ENCODE measurements at places on chromosomes 6 and 20.

- ATAC-seq, result no peak
Measured at GRCh38 chr6:16781348-16782169, 20.3 kb upstream of the ATXN1 start.

GRCh38 chr6:155142168-155143028, 121.4 kb upstream of the CLDN20 start:
- ATAC-seq, result no peak

DNA sequence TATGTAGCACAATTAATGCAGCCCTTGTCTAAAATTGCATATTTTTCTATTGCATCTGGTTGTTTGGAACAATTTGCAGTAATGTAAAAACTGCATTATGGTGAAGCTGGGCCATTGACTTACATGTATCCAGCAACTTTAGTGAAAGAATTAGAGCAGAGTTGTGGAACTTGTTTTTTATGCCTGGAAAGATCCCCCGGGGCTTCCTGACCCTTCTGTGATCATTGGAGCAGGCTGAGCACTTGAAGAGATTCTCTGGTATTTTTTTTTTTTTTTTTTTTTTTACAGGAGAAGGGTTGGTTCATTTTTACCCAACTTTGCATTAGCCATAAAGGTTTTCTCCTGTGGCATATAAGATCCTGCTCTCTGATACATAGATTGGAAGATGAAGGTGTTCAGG, 45.0 kb downstream of the LIN28B start:
- no peak for ATAC-seq

DNA sequence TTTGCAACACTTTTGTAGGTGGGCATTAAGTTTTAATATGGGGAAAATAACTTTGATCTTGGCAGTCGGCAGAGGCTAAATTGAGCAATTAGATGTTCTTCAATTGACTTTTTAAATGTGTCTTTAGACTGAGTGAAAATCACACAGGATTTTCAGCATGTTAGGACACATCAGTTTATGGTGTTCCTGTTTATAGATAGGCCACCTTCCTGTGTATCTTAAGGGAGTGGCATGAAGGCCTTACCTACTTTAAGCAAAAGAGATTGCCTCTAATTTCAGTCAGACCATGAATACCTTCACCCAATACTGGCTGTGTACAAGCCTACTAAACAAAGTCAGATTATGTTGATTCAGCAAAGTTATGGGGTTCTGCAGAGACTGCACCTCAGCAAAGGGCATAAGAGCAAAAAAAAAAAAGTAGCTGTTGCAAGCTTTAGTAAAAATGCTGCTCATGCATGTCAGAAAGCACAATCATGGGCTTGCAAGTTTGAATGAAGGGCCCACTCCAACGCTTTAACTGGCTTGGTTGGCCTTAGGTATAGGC, 848.4 kb downstream of the PHF3 start:
- no peak for ATAC-seq

- no peak for ATAC-seq
Measured at GRCh38 chr6:155315516-155315871, 1.2 kb upstream of the TFB1M start.

- ATAC-seq, result no peak
Measured at GRCh38 chr6:97726378-97726777, 443.4 kb upstream of the MMS22L start.

GRCh38 chr6:134176264-134176975, 124.0 kb upstream of the SLC2A12 start:
- ATAC-seq, result no peak

GRCh38 chr20:21393166-21393565, 4.2 kb downstream of the NKX2-4 start:
- ATAC-seq, result no peak

DNA sequence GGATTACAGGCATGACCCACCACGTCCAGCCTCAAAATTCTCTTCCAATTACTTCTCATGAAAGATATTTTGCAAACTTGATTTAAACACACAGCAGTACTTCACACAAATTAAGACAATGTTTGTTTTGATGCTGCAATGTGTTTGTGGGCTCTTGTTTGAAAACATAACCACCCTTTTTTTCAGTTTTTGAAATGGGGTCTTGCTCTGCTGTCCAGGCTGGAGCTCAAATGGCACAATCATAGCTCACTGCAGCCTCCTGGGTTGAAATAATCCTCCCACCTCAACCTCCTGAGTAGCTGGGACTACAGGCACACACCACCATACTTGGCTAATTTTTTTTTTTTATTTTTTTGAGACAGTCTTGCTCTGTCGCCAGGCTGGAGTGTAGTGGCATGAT, 31.0 kb downstream of the STAU1 start:
- ATAC-seq, result no peak

- peak; percentile 30 for ATAC-seq
Measured at GRCh38 chr20:2692886-2693285, 306 bp downstream of the EBF4 start.

DNA sequence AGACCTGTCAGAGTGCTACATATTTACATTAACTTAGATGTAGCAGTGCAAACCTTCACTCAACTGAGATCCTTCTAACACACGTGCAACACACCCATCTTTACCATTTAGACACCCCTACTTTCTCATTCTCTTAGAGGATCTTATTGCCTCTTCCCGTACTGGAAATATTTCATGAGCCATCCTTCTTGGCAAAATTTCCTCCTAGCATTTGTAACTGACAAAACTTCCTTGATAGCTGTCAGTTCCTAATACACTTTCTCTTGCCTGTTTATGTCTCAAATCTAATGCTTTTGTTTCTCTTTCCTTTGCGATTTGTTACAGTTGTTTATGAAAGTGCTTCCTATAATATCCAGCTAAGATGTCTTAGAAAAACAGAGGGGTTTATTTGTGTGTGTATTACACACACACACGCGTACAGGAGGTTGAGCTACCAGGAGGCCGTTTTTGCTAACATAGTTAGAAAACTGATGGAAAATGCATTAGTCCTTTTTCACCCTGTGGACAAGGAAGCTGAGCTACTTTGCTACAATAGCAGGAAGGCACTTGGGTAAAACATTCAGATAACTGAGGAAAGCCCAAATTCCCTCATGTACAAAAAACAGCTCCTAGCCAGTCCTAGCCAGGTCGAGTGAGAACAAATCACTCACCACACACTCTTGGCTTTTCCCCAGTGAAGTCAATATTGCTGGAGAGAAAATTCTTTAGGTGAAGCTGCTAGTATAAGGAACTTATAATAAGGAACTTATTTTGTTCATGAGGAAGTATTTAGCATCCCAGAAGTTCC, 153.6 kb downstream of the NFATC2 start:
- ATAC-seq, result no peak

DNA sequence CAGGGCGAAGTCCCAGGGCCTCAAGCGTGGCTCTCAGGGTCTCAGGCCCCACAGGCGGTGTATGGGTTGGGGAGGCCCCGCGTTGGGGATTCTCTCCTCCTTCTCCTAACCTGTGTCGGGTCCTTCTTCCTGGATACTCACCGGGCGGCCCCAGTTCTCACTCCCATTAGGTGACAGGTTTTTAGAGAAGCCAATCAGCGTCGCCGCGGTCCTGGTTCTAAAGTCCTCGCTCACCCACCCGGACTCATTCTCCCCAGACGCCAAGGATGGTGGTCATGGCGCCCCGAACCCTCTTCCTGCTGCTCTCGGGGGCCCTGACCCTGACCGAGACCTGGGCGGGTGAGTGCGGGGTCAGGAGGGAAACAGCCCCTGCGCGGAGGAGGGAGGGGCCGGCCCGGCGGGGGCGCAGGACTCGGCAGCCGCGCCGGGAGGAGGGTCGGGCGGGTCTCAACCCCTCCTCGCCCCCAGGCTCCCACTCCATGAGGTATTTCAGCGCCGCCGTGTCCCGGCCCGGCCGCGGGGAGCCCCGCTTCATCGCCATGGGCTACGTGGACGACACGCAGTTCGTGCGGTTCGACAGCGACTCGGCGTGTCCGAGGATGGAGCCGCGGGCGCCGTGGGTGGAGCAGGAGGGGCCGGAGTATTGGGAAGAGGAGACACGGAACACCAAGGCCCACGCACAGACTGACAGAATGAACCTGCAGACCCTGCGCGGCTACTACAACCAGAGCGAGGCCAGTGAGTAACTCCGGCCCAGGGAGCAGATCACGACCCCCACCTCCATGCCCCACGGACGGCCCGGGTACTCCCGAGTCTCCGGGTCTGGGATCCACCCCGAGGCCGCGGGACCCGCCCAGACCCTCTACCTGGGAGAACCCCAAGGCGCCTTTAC, at the start of gene HLA-G:
HLA-G (plus strand) TSS at position 247 of the 892 bp plus-strand sequence; CDS start at position 267, 20 bp downstream.
- no peak for ATAC-seq

DNA sequence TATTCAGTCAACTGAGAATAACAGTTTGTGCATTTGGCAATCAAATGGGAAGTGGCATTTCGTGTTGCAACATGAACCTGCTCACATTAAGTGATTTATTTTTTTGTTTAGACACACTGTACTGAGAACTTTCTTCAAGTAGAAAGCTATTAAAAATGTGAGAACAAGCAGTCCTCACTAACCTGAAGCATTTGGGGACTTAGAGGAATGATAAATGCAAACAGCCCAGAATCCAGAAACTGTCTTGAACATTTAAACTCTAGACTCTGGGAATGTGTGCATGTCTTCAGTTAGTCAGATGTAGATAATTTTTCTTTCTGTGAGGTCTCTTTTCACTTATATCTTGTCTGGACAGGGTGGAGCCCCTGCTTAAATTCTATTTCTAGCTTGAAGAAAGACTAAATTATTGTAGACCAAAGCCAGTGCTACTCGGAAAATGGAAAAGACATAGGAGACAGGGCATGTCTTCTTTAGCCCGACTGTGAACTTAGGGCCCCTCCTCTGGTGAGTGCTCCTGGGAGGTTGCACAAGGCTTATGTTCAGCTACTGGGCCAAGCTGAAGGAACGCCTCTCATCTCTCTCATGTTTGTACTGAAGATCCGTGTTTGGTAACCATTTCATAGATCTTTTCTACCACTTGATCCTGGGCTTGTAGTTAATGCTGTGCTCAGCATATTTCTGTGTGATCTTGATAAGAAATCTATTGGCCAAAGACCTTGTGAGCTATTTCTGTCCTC, 70.1 kb downstream of the SLX4IP start:
- ATAC-seq, result peak; percentile 91

DNA sequence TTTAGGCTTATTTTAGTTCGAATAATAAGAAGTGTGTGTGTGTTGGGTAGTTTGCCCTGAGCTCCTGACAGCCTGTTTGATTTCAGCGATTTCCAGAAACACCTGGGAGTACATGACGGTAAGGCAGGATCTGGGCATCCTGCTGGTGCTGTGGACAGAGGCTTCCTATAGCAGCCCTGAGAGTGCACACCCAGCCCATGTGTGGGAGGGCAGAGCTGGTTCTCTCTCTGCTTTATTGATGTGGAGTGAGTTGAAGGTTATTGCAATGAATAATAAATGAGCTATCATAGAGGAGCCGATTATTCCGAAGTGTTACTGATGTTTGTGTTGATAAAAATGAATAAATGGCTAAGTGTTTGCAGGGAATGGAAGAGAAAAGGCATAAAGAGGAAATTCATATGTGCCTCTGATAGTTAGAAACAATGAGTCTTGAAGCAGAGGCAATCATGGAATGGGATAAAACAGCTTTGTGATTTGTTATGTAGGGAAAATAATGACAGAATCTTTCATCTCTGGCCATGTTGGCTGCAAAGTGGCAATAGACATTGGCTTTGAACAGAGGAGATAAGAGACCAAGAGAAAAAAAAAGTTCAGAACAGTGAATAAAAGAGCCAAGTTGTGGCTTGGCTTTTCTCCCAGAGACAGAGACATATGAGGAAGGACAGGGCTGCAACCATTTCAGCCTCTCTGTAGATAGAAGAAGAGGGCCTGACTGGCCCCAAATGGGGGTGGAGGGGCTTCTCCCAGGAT, 166.2 kb upstream of the CHD6 start:
- ATAC-seq, result no peak

- no peak for ATAC-seq
Measured at GRCh38 chr20:17024513-17025119, 202.2 kb upstream of the PCSK2 start.

GRCh38 chr6:141464490-141464889, 668.2 kb upstream of the GJE1 start:
- ATAC-seq, result peak; percentile 28

DNA sequence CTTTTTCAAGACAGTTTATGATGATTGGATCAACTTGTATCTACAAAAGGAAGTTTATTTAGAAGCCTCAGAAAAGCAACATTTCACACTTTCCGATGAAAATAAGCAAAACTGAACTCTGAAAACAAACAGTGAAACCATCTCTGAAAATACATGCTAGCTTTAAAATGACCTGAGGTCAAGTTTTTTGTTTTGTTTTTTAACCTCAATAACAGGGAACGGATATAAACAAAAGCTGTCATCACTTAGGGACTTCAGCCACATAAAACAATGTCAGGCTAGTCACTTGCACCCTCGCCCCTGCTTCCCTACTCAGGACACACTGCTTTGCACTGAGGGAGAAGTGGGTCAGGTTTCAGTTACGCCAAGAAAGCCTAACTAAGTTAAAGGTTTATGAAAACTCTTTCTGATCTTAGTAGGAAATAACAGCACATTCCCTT, 11.6 kb downstream of the BACH2 start:
- no peak for ATAC-seq

DNA sequence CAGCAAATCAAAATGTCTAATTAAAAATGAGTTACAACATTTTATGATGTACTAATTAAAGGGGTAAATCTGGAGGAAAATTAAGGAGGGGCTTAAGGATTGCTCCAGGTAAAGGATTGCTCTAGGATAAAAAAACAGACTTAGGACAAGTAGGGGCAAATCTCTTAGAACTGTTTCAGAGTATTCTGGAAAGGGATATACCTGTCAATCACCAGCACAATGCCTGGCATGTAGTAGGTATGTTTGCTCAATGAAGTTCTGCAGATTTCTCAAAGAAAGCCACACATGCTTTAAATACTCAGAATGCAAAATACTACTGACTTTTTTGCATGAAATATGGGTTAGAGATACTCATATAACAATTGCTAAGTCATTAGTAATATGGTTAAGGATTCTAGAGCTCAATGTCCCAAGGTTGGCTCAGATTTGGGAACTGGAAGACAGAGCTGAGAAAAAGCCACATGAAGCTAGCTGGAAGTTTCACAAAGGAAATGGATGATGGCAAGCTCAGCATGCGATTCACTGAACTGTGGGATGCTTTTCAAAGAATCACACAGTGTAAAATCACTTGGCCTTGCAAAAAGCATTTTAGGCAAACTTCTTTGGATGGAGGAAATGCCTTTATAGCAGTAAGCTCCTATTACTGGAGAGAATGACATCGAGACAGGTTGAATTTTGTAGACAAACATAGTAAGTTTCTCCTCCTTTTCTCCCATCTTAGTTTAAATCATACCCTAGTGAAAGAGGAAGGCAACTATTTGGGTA, 72.8 kb downstream of the MAP3K5 start:
- no peak for ATAC-seq

GRCh38 chr20:17427638-17428037, 103.5 kb downstream of the BFSP1 start:
- no peak for ATAC-seq

Data from gastroesophageal sphincter (tissue), 4 donors.